KBM-7 (cell line): ENCODE measurements at places on chromosomes 3 and 15.
A peak's percentile ranks its signal among the peaks of the same experiment; 100 is the strongest.

GRCh38 chr3:192802957-192803899 is 75.9 kb upstream of the FGF12 start:
- peak; percentile 49 for DNase-seq

DNA sequence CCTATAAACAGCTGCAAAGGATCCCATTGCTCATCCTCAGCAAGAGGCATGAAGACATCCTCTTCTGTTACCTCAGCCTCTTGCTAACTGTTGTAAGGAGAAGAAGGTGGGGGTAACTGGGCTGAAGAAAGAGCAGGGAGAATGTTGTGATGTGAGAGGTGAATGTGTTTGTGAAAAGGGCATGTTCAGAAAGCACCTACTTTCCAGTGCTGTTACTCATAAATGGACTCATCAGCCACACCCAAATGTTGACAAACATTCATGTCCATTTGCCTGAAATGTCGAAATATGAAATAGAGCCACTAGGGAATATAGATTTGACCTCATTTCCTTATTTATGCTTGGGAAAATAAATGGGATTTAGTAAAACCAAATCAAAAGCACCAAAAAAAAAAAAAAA is 12.6 kb downstream of the SLC24A1 start:
- DNase-seq, result no peak

DNA sequence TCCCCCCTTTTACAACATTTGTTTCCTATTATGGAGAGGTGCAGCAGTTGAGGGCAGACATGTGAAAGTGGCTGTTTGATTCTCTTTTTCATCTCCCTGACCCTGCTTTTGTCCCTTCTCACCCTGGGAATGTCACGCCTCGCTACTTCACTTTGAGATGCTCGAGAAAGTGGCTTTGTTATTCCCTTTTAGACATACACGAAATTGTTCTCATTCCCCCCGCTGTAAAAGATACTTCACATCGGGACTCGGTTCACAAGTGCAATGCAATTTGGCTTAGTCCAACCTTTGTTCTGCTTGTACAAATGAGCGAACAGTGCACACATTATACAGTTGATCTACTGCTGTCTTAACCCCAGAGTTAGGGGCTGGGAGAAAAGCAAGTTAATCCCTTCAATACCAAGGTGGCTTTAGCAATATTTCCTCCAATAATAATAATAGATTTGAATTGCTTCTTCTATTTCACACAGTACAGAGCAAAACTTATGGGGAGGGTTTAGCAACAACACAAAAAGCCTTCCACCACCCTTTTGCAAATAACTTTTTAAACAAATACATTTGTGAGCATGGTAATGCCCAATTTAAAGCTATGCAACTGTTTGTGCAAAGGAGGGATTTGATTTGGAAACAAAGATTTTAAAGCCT is 5.7 kb upstream of the FOXB1 start:
- DNase-seq, result no peak

- no peak for DNase-seq
Observed at GRCh38 chr15:73737535-73737934, 15.6 kb downstream of the INSYN1 start.

DNA sequence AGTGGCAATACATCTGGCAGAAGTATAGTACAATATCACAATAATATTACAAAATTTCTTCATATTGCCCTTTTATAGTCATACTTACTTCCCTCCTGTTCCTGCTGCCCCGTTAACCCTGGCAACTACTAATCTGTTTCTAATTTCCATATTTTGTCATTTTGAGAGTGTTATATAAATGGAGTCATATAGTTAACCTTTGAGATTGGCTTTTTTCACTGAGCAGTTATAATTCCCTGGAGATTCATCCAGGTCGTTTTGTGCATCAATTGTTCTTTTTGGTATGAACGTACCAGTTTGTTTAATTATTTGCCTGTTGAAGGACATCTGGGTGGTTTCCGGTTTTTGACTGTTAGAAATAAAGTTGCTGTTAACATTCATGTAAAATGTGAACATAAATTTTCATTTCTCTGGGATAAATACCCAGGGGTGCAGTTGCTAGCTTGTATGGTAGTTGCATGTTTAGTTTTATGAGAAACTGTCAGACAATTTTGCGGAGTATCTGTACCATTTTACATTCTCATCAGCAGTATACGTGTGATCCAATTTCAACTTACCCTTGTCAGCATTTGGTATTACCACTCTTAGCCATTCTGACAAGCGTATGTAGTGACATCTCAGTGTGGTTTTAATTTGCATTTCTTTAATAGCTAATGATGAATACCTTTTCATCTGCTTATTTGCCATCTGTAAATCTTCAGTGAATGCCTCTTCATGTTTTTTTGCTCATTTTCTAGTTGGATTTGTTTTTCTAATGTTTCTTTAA is 32.2 kb upstream of the IL20RB start:
- DNase-seq, result no peak

DNA sequence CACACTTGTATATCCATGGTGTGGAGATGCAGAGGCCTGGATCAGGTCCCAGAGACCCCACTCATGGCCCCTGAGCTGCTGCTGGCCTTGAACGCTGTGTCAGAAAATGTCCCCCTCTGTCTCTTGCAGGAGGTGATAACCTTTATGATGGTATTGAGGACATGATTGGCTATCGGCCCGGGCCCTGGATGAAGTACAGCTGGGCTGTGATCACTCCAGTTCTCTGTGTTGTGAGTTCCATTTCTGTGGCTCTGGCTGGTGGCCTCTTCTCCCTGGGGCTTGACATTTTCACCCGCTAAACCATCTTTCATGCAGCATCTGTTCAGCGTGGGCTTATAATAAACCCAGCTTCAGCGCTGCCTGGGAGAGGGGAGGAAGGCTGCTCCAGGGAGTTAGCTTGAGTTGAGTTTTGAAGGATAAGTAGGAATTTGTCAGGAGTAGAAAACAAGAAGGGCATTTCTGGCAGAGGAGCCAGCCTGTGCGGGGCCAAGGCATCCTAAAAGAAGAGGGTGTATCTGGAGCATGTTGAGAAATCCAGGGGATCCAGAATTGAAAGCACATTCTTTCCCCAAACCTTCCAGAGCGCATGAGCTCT is 61.1 kb downstream of the GRIP2 start:
- DNase-seq, result no peak

GRCh38 chr15:48426044-48426443 is 94.8 kb downstream of the DUT start:
- no peak for DNase-seq
